ENCODE measurements at places on chromosomes 5 and 9.
A peak's percentile ranks its signal among the peaks of the same experiment; 100 is the strongest.

DNA sequence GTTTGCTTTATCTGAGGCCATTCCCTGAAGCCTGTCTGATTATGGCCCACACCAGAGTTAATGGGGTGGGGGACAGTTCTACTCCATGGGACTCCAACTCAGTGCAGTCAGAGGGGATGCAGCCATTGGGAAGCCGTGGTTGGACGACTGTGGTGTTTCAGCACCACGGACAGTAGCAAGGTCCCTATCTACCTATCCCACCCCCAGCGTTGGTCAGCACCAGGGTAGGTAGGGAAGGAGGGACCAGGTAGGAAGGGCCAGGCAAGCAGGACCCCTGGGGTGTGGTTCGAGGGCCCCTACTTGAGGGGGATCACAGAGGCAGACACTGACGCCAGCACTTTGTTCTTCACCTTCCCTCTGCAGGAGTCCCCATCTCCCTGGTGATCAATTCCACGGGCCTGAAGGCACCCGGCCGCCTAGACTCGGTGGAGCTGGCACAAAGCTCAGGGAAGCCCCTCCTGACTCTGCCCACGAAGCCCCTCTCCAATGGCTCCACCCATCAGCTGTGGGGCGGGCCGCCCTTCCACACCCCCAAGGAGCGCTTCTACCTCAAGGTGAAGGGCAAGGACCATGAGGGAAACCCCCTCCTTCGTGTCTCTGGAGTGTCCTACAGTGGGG is 33.2 kb downstream of the HMCN2 start:
- no peak for DNase-seq

- no peak for DNase-seq
Measured at GRCh38 chr5:1412163-1412562, 33.1 kb downstream of the SLC6A3 start.

GRCh38 chr9:114371973-114372917 is 15.5 kb downstream of the AKNA start:
- DNase-seq: no peak

- no peak for DNase-seq
Measured at GRCh38 chr5:2001300-2001699, 118.6 kb upstream of the IRX4 start.

DNA sequence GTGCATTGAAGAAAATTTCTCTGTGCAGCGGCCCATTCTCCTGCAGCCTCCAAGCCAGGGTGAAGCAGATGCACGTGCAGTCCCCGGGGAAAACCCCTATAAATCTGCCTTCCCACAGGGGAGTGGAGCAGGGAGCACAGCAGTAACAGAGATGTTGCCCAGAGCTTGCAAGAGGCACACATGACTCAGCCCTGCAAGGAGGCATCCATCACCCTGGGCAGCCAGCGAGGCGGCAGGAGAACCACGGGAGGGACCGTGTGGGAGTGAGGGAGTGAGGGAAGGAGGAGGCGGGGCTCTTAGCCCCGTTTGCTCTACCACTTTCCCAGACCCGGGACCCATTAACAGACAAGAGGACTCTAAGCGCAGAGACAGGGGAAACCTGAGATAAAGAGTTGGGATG is 96.2 kb upstream of the ARAP3 start:
- DNase-seq: no peak

GRCh38 chr9:114281473-114282103 is 41.3 kb upstream of the ORM1 start:
- DNase-seq: peak; percentile 21

GRCh38 chr5:5306696-5307095 is 115.8 kb upstream of the ICE1 start:
- no peak for DNase-seq

GRCh38 chr5:133763744-133764143 is 151.4 kb upstream of the FSTL4 start:
- no peak for DNase-seq

DNA sequence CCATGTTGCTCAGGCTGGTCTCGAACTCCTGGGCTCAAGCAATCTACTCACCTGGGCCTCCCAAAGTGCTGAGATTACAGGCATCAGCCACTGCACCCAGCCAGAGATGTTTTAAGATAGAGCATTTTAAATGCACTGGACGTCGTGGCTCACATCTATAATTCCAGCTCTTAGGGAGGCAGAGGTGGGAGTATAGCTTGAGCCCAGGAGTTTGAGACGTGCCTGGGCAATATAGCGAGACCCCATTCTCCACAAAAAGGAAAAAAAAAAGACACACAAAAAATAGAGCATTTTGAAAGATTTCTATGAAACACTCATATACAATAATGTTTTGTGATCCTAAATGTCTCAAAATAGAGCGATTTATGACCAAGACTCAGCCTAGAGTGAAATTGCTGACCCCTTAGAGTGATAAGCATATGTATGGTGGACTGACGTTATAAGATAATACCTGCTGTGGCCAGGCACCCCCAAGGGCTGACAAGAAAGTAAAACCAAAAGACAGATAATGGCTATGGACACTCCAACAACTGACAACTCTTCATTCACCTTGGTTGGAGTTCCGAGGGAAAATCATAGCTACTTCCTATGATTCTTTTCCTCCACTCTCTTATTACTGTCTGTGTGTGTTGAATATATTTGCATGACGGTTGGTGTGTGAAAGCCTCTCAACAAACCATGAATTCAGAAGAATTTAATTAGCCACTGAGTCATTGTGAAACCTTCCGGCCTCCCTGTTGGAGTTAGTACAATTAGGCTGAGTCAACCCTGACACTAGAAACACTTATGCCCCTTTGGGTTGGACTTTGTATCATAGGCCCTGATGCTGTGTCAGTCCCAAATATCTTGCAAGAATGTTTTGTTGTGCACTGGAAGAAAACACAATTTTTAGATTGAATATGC is 526.5 kb upstream of the NUDT12 start:
- DNase-seq: no peak

All from right lobe of liver (tissue), 6 donors.